ENCODE measurements at places on chromosomes 16 and 17.

- no peak for DNase-seq
Measured at GRCh38 chr17:61040666-61041065, 359.0 kb upstream of the TBX2 start.

GRCh38 chr17:66711881-66712321 is 123.0 kb upstream of the CACNG5 start:
- no peak for DNase-seq

DNA sequence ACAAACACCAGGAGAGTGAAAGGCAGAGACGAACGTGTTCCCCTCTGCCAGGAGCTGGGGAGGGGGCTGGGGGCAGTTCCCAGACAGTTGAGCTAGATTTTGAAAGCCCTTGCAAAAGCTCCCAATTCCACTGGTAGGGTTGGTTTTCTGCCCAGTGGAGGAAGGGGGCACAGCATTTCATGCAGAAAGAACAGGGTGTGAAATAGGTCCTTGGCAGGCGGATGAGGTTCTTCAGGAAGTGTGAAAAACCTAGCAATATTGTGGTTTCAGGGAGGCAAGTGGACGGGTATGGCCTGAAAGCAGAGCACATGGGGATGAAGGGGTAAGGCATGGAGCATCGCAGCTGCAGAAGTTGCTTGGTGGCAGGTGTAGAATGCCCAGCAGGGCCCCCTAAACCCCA is 248.3 kb downstream of the KATNIP start:
- no peak for DNase-seq

DNA sequence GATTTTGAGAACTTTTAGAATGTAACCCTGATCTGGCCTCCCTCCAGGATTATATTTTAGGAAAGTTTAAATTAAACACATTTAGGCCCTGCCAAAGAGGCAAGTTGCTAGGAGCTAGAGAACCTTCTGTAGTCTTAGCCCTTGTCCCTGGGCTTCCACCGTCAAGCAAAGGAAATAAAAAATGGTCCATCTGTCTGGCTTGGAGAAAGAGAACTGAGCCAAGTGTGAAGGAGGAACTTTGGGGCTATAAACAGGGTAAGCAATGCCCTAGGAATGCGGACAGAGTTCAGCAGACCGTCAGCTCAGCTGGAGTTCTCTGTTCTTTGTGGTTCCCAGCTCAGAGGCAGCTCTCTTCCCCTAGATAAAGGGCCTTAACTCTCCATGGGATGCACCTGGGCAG is 29.6 kb downstream of the RCVRN start:
- peak; percentile 73 for DNase-seq

DNA sequence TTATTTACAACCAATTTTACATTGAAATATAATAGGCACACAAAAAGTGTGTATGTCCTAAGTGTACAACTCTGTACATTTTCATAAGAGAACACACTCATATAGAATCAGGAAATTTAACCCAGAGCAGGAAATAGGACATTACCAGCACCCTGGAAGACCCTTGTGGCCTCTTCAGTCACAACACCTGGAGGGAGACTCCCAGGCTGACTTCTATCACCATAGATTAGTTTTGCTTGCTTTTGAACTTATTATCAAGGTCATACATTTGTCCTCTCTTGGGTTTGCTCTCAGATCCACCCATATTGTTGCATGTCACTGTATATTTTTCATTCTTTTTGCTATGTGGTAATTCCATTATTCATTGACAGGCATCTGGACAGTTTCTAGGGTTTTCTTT is 5.8 kb downstream of the RIPOR1 start:
- DNase-seq: no peak

DNA sequence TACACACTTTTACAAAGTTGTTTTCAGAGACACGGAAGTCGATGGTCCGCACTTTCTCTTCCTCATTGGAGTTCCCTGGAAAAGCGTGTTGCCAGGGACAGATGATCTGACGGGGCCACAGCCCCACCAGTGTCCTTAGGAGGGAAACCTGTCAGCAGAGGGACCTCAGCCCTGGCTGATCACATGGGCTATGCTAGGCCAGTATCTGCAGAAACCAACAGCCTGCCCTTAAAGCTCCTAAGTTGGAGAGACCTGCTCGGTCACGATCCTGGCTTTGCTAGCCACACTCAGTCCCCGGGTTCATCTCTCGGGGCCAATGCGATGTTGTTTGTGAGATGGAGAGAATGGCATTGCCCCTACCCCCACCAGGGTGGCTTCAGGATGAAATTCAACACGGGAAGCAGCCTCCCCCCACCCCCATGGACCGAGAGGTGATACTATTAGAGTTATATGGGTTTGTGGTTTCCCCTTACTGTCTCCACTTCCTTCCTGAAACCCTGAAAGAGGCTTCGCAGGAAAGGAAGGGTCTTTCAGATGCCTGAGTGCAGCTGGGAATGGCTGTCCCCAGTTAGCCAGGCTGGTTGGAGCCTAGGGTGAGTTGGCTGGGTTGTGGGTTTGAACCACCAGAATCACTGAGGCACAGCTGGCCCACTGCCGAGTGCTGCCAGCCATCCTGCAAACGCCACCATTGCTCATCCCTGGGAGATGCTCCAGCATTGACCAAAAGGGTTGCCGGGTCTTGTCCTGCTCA is 16.6 kb downstream of the RMI2 start:
- peak; percentile 57 for DNase-seq

DNA sequence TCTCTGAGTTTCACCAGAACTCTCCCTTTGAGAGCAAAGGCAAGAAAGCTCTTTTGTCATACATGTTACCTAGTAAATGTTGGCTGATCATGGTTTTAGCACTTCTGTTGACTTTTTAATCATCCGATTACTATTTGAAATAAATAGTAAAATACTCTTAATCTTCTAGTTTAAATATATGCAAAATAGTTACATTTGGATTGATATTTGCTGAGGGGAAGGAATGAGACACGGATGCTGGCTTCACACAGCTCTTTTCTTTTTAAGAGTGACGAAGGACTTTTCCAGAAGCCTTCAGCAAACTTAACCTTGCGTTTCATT is 9.4 kb downstream of the NFATC3 start:
- no peak for DNase-seq

GRCh38 chr16:22621586-22622155 is 111.0 kb downstream of the NPIPB5 start:
- no peak for DNase-seq

Data from ACHN (cell line).